ENCODE measurements at places on chromosomes 12 and 14. TPM values are rescaled to one million over a fixed set of nuclear protein-coding genes. Genes with fewer than 3 reads are reported as not detected.

- peaks cover 11% of the 10 kb centered on the region for H3K27me3 ChIP-seq
- H3K36me3 ChIP-seq: no peaks in the 10 kb centered on the region
- no peaks in the 10 kb centered on the region for H3K4me1 ChIP-seq
- no peak overlapping the region for H3K27ac ChIP-seq
- DNase-seq: no peak
These were observed 400 bp upstream of the PRIMA1 start for GRCh38 chr14:93788543-93789227.

DNA sequence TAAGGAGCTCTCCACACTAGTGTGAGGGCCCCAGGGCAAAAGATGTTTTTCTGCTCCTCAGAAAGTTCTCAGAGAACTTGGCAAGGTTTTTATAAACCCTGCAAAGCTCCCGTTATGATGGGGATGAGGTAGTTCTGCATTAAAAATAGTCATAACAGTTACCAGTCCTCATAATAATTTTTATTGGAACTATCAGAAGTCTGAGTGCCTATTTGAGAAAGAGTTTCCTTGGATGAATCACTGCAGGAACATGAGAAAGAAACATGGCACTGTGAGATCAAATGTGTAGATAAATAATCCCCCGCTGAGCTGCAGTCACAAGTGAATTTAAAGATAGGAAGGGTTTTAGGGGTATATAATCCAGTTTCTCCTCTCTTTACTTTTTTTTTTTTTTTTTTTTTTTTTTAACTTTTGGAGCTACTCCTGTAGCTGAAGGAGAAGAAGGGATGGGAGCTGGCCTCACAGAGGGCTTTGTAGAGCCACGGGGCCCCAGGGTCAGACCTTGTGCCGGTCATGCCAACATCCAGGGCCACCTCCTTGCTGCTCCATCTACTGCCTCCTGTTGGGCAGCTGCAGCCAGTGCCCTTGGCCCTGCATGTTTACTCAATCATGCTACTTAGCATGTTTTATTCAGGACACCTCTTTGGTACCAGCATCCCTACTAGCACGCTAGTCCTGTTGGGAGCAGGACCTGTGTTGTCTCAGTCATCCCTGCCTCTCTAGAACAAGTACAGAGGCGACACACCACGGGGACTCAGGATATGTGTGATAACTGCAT, 39.5 kb downstream of the EVL start:
- no peaks in the 10 kb centered on the region for H3K36me3 ChIP-seq
- H3K27me3 ChIP-seq: no peaks in the 10 kb centered on the region
- no peak overlapping the region for H3K4me3 ChIP-seq
- H3K27ac ChIP-seq: peak overlapping the region; percentile 25
- DNase-seq: peak; percentile 72
- peaks cover 22% of the 10 kb centered on the region for H3K4me1 ChIP-seq

The A2M gene
- total RNA-seq: 0.56 TPM

The PDE6H gene
- not detected for total RNA-seq

DNA sequence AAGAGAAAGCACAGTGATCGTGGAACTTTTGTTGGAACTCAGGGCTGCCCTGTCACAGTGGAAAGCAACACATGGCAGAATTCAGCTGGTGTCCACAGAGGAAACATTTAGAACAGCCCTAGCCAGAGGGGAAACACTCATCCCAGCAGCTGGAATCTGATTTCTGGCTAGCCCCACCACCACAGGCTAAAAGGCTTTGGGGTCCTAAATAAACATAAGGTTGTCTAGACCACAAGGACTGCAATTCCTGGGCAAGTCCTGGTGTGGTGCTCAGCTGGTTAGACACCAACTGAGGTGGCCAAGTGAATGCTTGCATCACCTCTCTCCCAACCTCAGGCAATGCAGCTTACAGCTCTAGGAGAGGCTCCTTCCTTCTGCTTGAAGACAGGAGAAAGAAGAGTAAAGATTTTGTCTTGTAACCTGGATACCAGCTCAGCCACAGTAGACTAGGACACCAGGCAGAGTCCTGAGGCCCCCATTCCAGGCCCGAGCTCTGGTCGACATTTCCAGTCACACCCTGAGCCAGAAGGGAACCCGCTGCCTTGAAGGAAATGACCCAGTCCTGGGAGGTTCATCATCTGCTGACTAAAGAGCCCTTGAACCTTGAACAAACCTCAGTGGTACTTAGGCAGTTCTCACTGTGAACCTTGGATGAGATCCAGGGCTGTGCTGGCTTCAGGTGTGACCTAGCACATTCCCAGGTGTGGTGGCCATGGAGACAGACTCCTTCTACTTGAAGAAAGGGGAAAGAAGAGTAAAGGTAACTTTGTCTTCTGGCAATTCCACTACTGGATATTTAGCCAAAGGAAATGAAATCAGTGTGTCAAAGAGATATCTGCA, 85.4 kb upstream of the PLXNC1 start:
- H3K4me3 ChIP-seq: no peak overlapping the region
- H3K27ac ChIP-seq: no peak overlapping the region
- no peaks in the 10 kb centered on the region for H3K27me3 ChIP-seq
- no peak for DNase-seq
- no peaks in the 10 kb centered on the region for H3K36me3 ChIP-seq
- H3K4me1 ChIP-seq: peaks cover 4% of the 10 kb centered on the region

The RNASE1 gene
- total RNA-seq: not detected

The TTC9 gene
- not detected for total RNA-seq

The CLMN gene
- total RNA-seq: under 0.01 TPM

The TMEM121 gene
- total RNA-seq: 3.9 TPM

DNA sequence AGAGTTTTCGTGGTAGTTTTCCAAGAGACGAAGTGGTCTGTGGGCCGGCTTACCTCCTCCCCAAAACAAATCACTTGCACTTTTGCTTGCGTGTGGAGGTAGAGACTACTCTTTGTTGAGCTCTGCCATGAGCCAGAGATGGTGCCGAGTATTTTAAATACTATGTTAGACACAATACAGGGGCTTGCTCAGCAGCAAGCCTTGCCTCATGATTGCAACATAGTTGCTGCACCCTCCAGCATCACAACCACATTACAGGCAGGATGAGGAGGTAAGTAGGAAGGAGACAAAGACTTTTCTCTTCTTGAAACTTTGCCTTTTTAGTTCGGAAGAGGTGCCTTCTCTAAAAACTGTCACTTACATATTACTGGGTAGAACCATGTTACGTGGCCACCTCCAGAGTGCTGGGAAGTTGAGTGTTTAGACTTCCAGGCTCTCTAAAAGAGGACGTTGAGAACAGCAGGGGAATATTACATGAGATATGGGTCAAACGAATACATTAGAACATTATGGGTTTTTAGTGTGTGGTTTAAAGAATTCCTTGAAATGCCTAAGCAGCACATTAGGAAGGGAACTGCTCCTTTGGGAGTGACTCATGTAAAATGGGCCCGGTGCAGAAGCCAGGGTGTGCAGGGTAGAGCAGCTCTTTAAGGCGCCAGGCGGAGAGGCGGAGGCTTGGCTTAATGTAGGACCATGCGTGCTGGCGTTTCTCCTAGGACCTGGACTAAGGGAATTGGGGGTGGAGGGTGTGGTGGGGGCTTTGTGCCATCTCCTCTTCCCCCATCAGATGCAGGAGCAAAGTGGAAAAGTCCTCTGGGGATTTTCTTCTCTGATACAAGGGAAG, 110.6 kb upstream of the PRMT8 start:
- H3K27ac ChIP-seq: no peak overlapping the region
- H3K27me3 ChIP-seq: peaks cover 2% of the 10 kb centered on the region
- DNase-seq: no peak
- no peaks in the 10 kb centered on the region for H3K4me1 ChIP-seq

DNA sequence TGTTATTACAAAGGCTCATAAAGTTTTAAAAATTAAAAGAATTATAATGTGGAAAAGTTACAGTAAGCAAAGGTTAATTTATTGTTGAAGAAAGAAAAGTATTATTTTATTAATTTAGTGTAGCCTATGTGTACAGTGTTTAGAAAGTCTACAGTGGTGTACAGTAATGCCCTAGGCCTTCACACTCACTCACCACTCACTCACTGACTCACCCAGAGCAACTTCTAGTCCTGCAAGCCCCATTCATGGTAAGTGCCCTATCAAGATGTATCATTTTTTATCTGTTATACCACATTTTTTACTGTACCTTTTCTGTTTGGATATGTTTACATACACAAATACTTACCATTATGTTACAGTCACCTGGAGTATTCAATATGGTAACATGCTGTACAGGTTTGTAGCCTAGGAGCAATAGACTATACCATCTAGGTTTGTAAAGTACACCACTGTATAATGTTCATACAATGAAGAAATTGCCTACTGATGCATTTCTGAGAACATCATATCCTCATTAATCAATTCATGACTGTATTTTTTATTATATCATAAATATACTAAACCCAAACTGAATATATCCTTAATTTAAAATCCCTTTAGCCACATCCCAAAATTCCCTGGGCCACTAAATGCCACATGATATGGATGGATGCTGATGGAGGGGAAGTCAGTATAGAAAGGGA, 43.6 kb upstream of the NID2 start:
- no peaks in the 10 kb centered on the region for H3K27me3 ChIP-seq
- no peak overlapping the region for H3K4me3 ChIP-seq
- H3K27ac ChIP-seq: peak overlapping the region; percentile 55
- peaks cover 36% of the 10 kb centered on the region for H3K4me1 ChIP-seq
- peak; percentile 84 for DNase-seq

GRCh38 chr14:65928995-65929394, 516.5 kb downstream of the FUT8 start:
- no peaks in the 10 kb centered on the region for H3K27me3 ChIP-seq
- DNase-seq: no peak
- no peak overlapping the region for H3K4me3 ChIP-seq
- no peaks in the 10 kb centered on the region for H3K36me3 ChIP-seq
- no peaks in the 10 kb centered on the region for H3K4me1 ChIP-seq
- no peak overlapping the region for H3K27ac ChIP-seq

DNA sequence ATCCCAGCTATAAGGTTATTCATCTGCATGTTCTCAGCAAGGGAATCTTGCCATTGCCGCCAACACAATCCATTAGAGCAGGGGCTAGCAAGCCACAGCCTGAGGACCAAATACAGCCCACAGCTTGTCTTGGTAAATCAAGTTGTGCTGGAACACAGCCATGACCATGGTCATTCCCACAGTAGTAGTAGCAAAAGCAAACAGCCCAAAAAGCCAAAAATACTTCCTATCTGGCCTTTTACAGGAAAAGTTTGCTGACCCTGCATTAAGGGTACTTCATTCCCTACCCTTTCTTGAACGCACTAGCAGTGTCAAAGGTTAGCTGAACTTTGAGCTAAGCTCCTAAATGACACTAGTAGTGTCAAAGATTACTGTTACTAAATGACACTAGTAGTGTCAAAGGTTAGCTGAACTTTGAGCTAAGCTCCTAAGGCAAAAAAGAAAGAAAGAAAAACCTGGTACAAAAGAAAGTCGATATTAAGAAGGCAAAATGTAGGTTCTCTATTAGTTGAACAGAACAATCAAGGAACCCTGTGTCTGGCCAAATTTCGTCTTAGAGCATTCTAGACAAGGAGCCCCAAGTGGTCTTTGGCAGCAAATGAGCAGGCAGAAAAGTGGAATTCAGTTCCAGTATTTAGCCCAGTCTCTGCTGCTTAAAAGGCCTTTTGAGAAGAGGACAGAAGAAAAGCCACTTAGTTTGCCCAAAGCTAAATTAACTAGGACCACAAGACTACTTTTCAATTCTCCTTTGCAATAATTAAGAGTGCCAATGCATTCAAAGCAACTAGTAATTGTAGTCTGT, 67.7 kb downstream of the NT5DC3 start:
- DNase-seq: peak; percentile 17
- no peaks in the 10 kb centered on the region for H3K27me3 ChIP-seq
- no peak overlapping the region for H3K27ac ChIP-seq
- peaks cover 10% of the 10 kb centered on the region for H3K36me3 ChIP-seq

DNA sequence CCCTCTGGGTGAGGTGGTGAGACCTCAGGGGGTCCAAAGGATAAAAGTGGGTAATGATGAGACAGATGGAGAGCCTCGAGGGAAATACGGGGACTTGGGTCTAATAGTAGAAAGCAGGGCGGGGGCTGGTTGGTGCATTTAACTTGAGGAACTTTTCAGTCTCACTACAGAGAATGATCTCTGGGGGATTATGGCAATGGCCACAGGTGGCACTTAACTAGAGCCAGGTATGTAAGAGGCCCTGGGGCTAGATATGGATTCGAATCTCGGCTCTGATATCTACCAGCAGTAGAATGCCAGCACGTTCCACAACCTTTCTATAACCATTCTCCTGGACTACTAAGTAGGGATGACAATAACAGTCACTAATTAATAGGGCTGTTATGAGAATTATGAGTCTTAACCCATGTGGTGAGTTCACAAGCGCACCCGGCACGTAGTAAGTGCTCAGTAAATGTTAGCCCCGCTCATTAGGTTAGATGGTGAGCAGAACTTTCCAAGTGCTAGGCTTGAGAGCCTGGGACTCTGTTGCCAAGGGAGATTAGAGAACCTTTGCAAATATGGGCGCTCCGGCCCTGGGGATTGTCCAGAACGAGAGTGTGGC, 888 bp upstream of the PLXNC1 start:
- H3K4me3 ChIP-seq: no peak overlapping the region
- no peak overlapping the region for H3K27ac ChIP-seq
- H3K4me1 ChIP-seq: no peaks in the 10 kb centered on the region
- H3K36me3 ChIP-seq: no peaks in the 10 kb centered on the region
- DNase-seq: no peak

GRCh38 chr12:107847830-107848229, 73.3 kb downstream of the ASCL4 start:
- no peaks in the 10 kb centered on the region for H3K4me1 ChIP-seq
- H3K4me3 ChIP-seq: no peak overlapping the region
- peaks cover 36% of the 10 kb centered on the region for H3K27me3 ChIP-seq
- no peak for DNase-seq

DNA sequence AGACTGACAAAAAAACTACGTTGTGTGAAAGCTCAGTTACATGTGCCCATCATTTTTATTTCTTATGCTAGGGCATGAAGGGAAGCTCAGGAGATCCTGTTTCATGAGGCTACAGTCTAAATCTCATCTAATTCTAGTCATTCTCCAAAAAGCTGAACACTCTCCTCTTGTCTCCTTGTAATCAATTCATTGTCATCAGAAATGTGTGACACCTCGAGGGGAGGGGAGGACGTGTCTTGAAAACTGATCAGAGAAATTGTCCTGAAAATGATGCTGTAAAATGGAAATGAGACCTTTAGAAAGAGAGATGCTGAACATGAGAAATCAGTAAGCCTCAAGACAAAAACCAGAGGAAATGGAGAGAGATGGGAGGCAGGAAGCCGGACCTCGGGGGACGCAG, 103.4 kb downstream of the DAD1 start:
- H3K4me3 ChIP-seq: no peak overlapping the region
- H3K27me3 ChIP-seq: peaks cover 87% of the 10 kb centered on the region
- H3K27ac ChIP-seq: no peak overlapping the region
- no peaks in the 10 kb centered on the region for H3K36me3 ChIP-seq

The CFAP251 gene
- total RNA-seq: 9.4 TPM

- DNase-seq: no peak
- no peaks in the 10 kb centered on the region for H3K4me1 ChIP-seq
- no peaks in the 10 kb centered on the region for H3K36me3 ChIP-seq
- H3K4me3 ChIP-seq: no peak overlapping the region
These were observed 311.0 kb downstream of the GRIN2B start for GRCh38 chr12:13670285-13670866.

DNA sequence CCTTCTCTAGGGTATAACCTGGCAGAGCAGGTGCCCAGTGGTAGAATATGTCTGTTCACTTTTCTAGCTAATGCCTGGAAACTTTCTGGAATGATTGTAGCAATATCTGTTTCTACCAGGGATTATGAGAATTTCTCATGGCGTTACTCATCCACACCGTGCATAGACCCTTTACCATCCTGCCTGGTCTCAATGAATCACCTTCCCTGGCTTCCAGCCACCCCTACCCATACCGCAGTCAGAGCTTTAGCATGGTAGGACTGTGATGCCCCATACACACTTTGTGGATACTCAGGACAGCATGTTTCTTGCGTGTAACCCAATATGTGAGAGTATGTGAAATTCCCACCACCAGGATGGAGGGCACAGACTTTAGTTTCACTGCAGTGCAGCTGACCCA, 45.4 kb downstream of the TUNAR start:
- H3K4me1 ChIP-seq: no peaks in the 10 kb centered on the region
- H3K4me3 ChIP-seq: no peak overlapping the region
- no peaks in the 10 kb centered on the region for H3K27me3 ChIP-seq
- DNase-seq: no peak

All from IMR-90 (cell line).